ENCODE measurements at places on chromosomes 13 and 19.

DNA sequence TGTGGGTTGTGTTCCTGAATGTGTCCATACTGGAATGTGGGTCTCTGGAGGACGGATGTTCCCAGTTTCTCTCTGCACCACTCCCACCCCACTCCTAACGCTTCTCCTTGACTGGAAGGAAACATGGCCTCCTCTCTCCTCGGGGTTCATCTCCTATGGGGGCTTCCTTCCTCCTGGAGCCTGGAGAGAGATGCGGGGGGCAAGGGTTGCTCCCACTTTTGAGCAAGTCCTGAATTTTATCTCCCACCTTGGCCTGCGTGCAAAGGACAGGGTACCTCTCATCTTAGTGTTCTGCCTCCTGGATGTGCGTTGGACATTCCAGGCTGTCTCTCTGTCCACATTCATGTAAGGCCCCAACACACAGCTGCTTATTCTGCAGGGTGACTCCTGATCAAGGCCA is 52.5 kb upstream of the UQCRFS1 start:
- DNase-seq: no peak

DNA sequence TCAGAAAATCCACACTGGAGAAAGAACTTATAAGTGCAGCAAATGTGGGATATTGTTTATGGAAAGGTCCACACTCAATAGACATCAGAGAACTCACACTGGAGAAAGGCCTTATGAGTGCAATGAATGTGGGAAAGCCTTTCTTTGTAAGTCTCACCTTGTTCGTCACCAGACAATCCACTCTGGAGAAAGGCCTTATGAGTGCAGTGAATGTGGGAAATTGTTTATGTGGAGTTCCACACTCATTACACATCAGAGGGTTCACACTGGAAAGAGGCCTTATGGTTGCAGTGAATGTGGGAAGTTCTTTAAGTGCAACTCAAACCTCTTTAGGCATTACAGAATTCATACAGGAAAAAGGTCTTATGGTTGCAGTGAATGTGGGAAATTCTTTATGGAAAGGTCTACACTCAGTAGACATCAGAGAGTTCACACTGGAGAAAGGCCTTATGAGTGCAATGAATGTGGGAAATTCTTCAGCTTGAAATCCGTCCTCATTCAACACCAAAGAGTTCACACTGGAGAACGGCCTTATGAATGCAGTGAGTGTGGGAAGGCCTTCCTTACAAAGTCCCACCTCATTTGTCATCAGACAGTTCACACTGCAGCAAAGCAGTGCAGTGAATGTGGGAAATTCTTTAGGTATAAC is 12.0 kb upstream of the ZNF548 start:
- DNase-seq: no peak

- no peak for DNase-seq
Measured at GRCh38 chr13:105207572-105208293, 1327.7 kb downstream of the EFNB2 start.

- DNase-seq: no peak
Measured at GRCh38 chr13:77218274-77218673, 108.6 kb downstream of the MYCBP2 start.

DNA sequence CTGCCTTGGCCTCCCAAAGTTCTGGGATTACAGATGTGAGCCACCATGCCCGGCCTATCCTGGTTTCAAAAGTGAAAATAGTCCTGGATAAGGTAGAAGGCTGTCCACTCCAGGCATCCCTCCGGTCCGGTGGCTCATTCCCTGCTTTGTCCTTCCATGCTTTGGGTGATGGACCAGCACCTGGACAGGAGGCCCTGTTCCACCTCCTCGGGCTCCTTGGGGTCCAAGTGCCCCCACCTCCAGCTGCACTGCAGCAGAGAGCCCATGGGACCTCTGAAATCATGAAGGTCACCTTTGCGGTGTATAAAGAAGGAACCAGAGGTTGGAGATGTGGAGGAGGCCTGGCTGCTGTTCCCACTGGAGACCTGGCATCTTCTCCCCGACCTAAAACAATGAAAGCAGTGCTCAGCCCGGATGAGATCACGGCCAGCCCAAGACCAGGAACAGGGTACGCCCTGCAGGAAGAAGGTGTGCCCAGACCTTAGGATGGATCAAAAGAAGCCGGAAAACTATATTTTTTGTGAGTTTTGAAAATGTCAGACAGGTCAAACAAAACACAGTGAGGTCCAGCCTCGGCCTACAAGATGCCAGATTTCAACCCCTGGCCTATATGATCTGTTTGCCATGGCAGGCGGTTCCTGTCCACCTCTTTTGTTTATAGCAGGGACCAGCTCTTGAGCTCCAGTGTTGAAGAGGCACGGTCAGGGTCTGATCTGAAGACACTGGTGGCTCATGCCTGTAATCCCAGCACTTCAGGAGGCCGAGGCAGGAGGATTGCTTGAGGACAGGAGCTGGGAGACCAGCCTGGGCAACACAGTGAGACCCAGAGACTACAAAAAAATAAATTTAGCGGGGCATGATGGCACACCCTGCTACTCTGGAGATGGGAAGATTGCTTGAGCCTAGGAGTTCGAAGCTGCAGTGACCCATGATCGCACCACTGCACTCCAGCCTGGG is 5.8 kb downstream of the LSR start:
- DNase-seq: no peak

DNA sequence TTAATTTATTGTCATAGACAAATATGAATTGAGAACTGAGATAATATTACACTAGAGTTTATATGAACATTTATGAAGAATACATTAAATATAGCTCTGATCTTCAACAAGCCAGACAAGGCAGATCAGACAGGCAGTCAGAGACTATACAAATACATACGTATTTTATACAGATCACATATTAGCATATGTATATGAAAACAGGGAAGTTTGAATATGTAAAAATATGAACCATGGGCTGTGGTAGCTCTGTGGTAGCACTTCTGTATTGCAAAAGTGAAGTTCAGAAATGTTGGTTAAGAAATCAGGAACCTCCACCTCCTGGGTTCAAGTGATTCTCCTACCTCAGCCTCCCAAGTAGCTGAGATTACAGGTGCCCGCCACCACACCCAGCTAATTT is 20.7 kb downstream of the GPR180 start:
- no peak for DNase-seq

- no peak for DNase-seq
Measured at GRCh38 chr13:28573595-28574373, 78.9 kb upstream of the FLT1 start.

- no peak for DNase-seq
Measured at GRCh38 chr13:23842406-23842805, 46.8 kb downstream of the MIPEP start.

DNA sequence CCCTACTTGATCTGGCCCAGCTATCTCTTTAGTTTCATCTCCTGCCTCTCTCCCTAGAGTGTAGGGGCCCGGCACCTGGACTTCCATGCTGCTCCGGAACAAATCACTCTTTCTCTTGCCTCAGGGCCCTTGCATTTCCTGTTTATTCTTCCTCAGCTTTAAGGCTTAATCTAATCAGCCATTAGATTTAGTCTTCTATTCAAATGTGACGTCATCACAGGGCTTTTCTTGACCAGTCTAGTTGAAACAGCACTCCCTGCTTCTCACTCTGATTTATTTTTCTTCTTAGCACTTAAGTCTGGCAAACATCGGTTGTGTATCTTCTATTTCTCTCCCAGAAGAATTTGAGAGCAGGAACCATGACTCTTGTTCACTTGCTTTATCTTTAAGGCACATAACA is 564.1 kb downstream of the EFNB2 start:
- no peak for DNase-seq

DNA sequence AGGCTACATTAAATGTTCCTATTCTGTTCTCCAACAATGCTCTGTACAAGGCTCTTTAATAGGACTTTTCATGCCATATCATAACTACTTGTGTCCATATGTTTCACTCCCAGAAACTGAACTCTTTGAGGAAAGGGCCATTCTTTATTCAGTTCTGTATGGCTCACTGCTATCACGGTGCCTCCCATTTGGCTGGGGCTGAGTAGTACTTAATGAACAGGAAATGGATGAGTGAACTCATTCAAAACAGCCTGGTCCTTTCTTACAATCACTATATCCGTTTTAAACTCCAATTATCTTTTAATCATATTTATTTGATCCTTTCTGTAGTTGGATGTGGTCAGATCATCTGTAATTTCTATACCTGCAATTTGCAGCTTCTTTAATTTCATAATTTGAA is 410.6 kb downstream of the TBC1D4 start:
- DNase-seq: no peak

Measured in CD4-positive, alpha-beta T cell treated with Interleukin-17A for 4 hours (primary cell).